ENCODE measurements at places on chromosomes 7 and 10.

- no peak for DNase-seq
Measured at GRCh38 chr7:142919656-142920055, 13.9 kb downstream of the TRPV5 start.

DNA sequence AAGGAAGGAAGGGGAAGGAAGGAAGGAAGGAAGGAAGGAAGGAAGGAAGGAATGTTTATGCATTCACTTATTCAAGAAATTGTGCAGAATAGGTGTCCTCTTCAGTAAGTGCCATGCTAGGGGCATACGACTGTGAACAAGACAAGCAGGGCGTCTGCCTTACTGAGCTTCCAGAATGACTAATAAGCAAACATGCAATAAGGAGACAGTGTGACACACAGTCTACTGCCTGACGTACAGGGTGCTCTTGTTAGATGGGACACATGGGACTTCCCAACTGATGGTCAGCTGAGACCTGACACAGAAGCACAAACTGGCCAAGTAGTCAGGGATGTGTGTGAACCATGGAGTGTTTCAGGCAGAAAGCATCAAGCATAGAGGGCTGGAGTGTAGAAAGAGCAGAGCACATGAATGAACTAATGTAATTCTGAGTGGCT lies 18.2 kb downstream of the DNAJC12 start:
- DNase-seq: no peak

DNA sequence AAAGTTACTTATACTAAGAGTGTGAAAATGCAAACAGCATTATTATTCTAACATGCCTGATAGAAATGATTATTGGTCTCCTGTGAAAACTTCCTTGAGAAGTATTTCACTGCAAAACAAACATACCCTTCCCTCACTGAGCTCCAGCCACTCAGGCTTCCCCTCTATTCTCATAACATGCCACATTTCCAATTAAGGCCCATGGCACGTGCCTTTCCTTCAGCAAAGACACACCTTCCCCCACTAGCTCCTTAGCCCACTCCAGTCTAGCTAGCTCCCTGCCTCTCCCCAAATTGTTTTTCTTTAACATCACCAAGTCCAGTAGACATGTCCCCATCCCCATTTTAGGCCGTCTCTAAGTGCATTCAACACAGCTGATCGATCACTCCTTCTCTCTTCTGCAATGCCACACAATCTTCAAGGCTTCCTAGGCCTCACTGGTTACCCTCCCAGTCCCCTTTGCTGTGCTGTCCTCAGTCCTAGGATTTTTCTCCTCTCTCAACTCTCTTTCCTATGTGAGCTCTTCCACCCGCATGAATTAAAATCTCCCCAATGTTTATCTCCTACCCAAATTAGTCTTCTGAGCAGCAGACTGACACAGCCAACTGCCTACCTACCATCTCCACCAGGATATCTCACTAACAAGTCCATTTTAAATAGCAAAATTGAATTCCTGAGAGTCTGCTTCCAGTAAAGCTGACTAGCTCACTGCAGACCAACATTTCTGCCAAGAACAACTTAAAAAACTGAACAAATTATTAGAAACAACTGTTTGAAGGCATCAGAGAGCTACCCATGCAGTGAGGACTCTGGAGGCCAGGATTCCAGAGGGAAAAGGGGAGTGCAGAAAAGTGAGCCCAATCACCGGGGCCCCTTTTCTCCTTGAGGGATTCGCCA lies 11.9 kb downstream of the CYTH3 start:
- DNase-seq: no peak

- DNase-seq: no peak
Measured at GRCh38 chr7:139370943-139371313, 11.2 kb downstream of the LUC7L2 start.

DNA sequence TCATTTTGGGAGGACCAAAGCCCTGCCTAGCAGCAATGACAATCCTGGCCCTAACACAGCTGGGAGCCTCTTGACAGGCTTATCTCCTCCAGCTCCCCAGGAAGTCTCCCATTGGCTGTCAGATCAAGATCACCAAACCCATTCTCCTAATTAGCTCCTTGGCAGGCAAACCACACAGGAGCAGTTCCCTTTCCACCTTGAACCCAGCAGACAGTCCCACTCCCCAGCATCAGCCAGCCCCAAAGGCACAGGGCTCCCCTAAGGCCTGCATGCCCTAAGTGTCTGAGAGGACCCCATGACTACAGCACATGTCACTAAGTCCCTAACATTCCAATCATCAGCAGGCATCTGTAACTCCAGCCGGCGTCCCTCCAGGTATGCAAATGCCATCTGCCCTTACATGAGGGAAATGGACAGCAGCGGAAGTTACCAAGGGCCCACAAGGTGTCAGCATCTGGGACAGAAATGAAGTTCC lies 348.5 kb downstream of the KCNMA1 start:
- no peak for DNase-seq

DNA sequence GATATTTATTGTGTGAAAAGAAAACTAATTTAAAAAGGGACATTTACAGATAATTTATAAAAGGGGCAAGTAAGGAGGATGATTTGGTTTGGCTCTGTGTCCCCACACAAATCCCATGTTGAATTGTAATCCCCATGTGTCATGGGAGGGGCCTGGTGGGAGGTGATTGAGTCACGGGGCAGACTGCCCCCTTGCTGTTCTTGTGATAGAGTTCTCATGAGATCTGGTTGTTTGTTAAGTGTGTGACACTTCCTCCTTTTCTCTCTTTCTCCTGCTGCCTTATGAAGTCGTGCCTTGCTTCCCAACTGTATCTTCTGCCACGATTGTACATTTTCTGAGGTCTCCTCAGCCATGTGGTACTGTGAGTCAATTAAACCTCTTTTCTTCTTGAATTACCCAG lies 171.0 kb upstream of the SEMA3E start:
- no peak for DNase-seq

DNA sequence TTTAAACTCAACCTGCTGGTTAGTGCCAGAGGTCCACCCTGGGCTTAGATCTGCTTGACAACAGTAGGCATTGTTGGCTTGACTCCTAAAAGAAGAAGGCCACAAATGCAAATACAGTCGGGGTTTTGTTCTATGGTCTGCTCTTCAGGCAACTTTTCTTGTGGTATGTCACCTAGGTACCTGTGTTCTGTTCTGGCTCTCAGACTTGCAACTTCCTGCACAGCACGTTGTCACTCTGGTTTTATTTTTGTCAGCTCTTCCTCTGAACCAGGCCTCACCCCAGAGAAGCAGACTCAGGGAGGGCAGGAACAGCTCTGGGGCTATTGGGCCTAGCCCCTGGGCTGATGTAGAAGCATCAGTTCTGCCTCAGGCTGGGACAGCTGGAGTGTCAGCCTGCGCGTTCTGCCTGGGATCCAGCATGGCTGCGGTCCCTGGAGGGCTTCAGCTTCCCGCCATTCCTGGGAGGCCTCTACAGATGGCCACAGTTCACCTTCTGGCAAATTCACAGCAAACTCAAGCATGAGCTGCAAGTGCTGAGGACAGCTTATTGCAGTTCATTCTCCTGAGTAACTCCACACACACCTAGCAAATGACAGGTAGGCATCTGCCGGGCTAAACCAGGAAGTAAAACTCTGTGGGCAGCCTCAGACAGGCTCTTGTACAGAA lies 11.0 kb upstream of the PDCD4 start:
- DNase-seq: no peak

GRCh38 chr7:106239406-106239805 lies 45.4 kb downstream of the NAMPT start:
- DNase-seq: no peak

DNA sequence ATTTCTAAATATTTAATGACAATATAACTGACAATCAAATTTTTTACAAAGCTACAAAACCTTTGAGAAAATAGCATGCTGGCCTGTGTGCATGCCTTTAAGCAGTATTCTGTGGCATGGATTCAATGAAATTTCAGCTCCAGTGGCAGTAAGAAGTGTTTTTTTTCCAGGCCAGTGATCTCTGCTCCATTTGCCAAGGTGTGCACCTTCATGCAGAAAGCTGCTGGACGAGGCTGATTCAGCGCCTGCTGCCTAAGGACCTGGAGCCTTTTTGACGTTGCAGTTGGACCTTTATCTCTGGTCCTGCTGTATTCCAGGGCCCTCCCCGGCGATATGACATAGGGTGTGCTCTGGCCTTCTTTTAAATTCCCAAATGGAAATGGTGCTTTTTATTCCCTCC lies 26.6 kb downstream of the VWC2 start:
- DNase-seq: no peak

- DNase-seq: no peak
Measured at GRCh38 chr10:73076360-73077183, 20.1 kb downstream of the P4HA1 start.

GRCh38 chr7:31864646-31865045 lies 177.6 kb downstream of the PPP1R17 start:
- no peak for DNase-seq

DNA sequence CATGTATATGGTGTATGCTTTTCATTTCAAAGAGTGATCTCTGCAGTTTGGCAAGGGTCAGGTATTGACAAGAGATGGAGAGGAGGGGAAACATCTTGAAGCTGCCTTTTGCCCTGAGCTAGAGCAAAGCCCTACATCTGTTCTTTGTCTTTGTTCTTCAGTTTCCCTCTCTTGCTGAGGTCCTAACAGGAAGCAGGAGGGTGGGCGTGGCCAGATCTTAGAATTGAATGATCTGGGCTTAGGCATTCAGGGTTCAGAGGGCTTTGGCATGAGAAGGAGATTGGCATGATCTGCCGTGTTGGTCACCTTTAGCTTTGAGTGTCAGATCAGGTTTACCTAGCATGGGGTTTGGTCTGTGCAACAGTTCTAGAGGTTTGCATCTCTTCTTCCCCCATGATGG lies 41.3 kb downstream of the LRMDA start:
- DNase-seq: no peak

- DNase-seq: no peak
Measured at GRCh38 chr10:30073767-30074060, 14.3 kb upstream of the JCAD start.
